ENCODE measurements at places on chromosomes 5 and 9. TPM values are rescaled to one million over a fixed set of nuclear protein-coding genes. Genes with fewer than 3 reads are reported as not detected.

DNA sequence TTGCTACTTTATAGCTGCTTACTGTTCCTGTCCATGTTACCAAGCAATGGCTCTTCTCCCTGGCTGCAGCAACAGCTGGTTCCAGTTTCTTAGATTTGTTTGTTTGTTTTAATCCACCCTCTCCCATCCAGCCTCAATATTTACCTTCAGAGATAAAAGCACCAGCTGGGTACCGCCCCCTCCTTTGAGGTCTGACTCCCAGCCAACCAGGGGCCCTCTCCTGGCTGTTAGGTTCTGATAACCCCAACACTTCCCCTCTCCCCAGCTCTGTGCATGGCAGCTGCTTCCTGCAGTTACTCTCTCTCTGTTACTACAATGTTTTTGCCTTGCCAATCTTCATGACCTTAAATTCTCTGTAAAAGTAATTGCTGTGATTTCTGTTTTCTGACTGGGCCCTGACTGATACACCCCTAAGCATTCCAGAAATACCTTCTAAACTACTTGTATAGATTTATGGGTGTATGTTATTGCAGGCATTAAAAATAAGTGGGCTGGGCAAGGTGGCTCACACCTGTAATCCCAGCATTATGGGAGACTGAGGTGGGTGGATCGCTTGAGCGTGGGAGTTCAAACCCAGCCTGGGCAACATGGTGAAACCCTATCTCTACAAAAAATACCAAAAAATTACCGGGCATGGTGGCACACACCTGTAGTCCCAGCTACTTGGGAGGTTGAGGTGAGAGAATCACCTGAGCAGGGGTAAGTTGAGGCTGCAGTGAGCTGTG lies 2.6 kb upstream of the GCNT1 start:
- H3K27ac ChIP-seq = peak overlapping the region; percentile 31
- H3K4me3 ChIP-seq = no peak overlapping the region
- peaks cover 43% of the 10 kb centered on the region for H3K4me1 ChIP-seq

DNA sequence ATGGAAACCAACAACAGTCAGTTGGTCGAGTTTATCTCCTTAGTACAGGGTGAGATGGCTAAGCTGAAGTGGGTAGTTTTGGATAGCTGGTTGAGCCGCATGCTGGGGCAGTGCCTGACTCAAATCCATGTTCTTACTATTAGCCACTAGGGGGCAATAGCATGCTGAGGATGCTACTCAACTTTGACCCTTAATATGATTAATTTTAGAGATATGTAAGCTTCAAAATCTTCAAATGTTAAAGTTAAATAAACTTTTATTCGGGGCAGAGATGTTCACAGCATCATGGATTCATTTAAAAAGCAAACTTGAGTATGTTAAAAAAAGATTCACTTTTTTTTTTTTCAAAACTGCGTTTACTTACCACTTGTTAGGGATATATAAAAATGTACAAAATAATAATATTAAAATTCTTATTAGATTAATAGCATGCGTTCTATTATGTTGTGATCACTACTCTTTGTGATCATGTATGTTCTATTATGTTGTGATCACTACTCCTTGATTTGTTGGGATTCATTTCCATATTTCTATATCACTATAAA lies 57.0 kb downstream of the C9orf153 start:
- peak; percentile 1 for DNase-seq
- no peak overlapping the region for H3K4me3 ChIP-seq
- H3K27ac ChIP-seq = no peak overlapping the region
- peaks cover 13% of the 10 kb centered on the region for H3K27me3 ChIP-seq
- H3K4me1 ChIP-seq = no peaks in the 10 kb centered on the region

DNA sequence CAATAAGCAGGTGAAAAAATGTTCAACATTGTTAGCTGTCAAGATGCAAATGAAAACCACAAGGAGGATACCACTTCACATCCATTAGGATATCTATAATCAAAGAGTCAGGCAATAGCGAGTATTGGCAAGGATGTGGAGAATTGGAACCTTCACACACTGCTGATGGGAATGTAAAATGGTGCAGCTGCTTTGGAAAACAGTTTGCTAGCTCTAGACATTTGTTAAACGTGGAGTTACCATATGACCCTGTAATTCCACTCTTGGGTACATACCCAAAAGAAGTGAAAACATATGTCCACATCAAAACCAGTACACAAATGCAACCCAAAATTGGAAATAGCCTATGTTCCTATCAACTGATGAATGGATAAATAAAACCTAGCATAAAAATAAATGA lies 37.4 kb downstream of the SCAMP1 start:
- H3K36me3 ChIP-seq = peaks cover 3% of the 10 kb centered on the region
- no peak for DNase-seq
- peaks cover 5% of the 10 kb centered on the region for H3K4me1 ChIP-seq
- no peaks in the 10 kb centered on the region for H3K27me3 ChIP-seq
- H3K27ac ChIP-seq = no peak overlapping the region
- H3K4me3 ChIP-seq = no peak overlapping the region

DNA sequence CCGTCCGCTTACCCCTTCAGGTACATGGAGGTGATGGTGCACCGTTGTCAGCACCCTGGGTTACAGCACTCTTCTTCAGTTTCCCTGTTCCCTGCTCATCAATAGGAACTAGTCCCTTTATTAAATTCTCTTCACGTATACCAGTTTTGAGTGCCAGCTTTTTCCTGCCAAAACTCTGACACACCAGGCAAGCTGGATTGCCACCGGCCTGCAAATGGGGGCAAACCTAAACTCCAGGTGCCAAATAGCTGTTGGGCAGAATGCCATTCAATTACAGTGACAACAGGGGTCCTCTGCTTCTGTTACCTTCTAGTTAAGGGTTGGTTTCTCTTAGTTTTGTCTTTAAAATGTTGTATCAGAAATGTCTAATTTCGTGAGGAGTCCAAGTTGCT lies 400.4 kb downstream of the OSTF1 start:
- H3K27ac ChIP-seq = no peak overlapping the region
- H3K4me3 ChIP-seq = no peak overlapping the region
- no peak for DNase-seq

DNA sequence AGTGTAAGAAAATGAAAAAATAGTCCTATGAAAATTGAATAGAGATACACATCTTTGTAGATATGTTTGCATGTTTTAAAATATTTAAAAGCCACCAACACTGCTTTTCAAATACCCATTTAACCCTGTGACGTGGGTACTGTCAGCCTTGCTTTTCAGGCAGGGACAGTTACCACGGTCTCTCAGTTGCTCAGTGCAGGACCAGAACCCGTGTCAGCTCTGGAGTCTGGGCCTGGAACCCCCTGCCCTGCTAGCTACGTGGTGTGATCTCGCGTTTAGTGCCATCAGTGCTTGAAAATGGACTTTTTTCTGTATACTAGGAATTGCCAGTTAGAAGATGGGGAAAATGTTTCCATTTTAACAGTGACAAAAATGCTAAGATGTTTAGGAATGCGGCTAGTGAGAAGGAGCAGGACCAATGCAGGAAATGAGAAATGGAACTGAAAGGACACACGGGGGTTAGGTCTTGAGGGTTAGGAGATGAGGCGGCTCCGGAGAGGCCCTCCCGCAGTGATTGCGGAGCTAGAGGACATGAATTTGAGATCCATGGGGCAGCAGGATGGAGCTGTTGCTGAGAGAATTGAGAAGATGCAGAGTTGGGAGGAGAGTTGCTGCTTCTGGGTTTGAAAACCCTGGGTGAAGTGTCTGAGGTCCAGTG lies 13.7 kb downstream of the RNU6ATAC start:
- H3K27me3 ChIP-seq = no peaks in the 10 kb centered on the region
- no peak overlapping the region for H3K4me3 ChIP-seq
- peaks cover 13% of the 10 kb centered on the region for H3K4me1 ChIP-seq
- no peak overlapping the region for H3K27ac ChIP-seq
- no peak for DNase-seq
- peaks cover 34% of the 10 kb centered on the region for H3K36me3 ChIP-seq

GRCh38 chr9:71748280-71748743 lies 20.0 kb downstream of the CEMIP2 start:
- no peak overlapping the region for H3K27ac ChIP-seq
- H3K27me3 ChIP-seq = no peaks in the 10 kb centered on the region

DNA sequence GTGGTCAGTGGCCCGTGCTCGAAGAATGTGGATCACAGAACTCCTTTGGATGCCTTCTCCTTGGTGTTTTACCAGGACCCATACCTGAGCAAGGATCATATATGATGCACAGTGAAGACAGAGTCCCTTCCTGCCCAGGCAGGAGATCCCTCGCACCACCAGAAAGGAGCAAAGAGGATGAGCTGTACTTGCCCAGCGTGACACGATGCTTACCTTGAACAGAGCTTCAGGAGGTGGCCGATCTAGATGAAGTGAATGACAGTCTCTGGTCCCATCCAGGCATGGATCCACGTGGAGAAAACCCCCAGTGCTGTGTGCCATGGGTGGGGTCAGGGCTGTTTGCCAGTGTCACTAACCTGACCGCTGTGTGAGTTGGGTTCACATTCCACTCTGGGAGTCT lies 455.4 kb downstream of the GADD45G start:
- no peak for DNase-seq
- H3K4me1 ChIP-seq = no peaks in the 10 kb centered on the region
- H3K27ac ChIP-seq = no peak overlapping the region
- H3K27me3 ChIP-seq = peaks cover 20% of the 10 kb centered on the region

DNA sequence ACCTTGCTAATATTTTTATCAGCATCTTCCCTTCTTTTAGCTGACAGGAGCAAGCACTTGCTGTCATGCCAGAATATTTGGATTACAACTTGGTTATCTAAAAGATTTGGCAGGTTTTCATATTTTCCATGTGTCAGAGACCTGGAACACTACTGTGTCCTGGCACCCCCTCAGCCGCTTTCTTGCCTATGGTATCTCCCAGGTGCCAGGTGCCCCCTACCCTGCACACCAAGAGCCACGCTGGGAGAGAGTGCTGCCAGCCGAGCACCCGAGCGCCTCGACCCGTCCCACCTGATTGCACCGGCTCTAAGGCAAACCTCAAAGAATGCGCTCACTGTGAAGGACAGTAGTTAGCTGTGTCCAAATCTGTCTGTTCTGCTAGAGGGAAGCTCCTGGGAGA lies 84.8 kb downstream of the GTF3C4 start:
- no peaks in the 10 kb centered on the region for H3K36me3 ChIP-seq
- H3K27me3 ChIP-seq = peaks cover 6% of the 10 kb centered on the region
- no peak overlapping the region for H3K27ac ChIP-seq
- no peak for DNase-seq

- DNase-seq = no peak
- no peak overlapping the region for H3K27ac ChIP-seq
- no peaks in the 10 kb centered on the region for H3K36me3 ChIP-seq
- no peaks in the 10 kb centered on the region for H3K4me1 ChIP-seq
- H3K27me3 ChIP-seq = no peaks in the 10 kb centered on the region
These were observed 229.7 kb downstream of the MRPS30 start for GRCh38 chr5:45038366-45038987.

- no peak overlapping the region for H3K4me3 ChIP-seq
- H3K27ac ChIP-seq = no peak overlapping the region
- peaks cover 11% of the 10 kb centered on the region for H3K27me3 ChIP-seq
- no peak for DNase-seq
These were observed 35.0 kb downstream of the AGXT2 start for GRCh38 chr5:35012796-35013195.

DNA sequence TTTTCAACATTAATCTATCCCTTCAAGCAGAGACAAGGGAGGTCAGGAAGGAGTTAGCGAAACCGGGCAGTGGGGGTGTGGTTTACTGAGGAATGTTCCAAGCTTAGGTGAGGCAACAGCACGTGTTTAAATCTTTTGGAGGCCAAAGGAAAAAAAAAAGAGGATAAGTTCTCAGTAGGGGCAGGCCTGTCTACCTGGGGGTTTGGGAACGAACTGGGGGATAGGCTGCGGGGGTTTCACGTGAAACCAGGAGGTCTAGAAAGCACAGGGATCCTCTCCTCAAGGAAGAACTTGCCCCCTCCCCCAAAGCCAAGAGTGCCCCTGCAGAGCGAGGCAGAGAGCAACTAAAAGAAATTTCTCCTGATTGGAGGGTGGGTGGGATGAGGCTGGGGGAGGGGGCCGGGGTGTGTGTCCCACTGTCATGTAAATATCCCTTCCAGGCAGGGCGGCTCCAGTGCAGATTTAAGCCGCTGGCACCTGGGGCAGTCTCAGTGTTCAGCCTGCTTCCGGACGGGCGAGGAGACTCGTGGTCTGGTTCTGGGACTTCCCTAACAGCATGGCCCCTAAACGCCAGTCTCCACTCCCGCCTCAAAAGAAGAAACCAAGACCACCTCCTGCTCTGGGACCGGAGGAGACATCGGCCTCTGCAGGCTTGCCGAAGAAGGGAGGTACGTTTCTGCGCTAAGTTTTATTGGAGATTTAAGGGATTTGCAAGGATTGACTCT lies 5.5 kb upstream of the SET start:
- peak overlapping the region; percentile 96 for H3K4me3 ChIP-seq
- H3K27ac ChIP-seq = peak overlapping the region; percentile 96
- peaks cover 48% of the 10 kb centered on the region for H3K4me1 ChIP-seq
- no peaks in the 10 kb centered on the region for H3K27me3 ChIP-seq

DNA sequence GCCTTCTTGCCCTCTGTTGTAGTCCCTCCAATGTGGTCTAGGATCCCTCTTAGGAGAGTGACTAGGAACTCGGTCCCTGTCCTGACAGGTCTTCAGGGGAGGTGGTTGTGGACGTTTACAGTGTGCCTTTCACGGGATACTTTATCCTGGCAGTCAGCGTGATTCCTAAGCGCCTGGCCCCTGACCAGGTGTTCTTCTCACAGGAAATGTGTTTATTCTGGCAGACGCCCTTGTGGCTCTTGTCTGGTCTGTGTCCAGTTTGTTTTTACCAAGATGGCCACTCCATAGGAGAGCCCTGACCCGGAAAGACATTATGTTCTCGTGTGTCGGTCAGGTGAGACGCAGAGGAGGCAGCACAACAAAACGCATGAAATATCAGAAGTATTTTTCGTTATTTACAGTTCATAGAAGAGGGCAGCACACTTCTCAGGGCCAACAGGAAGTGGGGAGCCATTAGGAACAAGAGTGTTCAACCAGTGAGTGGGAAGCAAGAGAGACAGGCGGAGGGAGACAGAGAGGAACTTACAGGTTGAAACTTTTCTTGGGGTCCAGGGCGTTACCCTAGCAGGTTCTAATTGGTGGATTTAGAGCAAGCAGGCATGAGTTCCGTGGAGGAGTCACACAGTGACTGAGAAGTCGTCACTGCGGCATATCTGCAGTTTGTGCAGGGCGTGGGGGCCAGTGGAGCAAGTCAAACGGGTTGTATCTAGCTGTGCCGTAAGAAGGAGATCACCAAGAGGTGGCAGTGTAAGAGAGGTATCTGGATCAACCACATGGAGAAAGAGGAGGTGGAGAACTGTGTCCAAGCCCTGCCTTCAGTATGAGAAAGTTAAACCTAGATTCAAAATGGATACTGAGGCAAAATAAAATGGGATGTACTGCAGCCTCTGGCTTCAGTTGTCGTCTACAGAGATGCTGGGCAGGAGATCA lies 412.9 kb downstream of the ZSWIM6 start:
- H3K4me1 ChIP-seq = no peaks in the 10 kb centered on the region
- no peak for DNase-seq
- no peak overlapping the region for H3K4me3 ChIP-seq
- no peaks in the 10 kb centered on the region for H3K27me3 ChIP-seq
- no peaks in the 10 kb centered on the region for H3K36me3 ChIP-seq
- no peak overlapping the region for H3K27ac ChIP-seq

SELENOP gene
- not detected for total RNA-seq

DAB2IP gene
- 0.05 TPM for total RNA-seq

CYLC2 gene
- not detected for total RNA-seq

MSX2 gene
- total RNA-seq = not detected

INSL4 gene
- not detected for total RNA-seq
